ENCODE measurements at places on chromosomes 3 and 15.

DNA sequence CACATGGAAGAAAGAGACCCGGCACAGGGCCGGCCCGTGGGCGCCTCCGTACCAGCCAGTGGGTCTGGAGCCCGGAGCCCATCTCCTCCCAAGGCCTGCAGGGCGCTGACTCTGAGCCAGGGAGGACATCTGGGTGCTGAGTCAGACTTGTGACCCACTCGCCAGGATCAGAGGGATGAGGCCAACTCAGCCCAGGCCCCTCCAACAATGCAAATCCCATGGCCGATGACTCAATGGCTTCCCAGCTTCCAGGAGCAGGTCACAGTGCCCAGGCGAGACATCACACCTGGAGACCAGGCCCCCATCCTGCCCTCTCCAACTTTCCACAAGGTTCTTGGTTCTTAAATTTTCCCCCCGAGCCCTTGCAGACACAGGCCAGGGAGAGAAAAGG, 95.1 kb downstream of the LRIG1 start:
- DNase-seq = peak; percentile 93

DNA sequence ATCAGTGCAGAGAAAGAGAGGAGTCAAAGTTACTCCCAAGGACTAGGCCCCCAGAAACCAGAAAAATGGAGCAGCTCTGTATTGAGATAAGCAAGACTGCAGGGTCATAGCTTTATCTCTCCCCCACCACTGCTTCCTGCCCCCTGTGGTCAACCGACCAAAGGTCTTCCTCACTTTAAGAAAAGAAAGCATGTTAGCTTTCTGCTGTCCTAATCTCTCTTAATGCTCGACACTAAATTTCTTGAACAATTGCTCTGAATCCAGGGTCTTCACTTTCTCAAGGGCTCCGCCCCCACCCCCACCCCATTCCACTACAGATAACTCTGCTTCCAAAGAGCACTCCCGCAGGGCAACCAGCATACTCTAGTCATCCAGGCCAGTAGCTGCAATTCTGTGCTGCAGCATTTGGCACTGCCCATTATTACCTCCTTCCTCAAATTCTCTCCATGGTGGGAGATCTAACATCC, 31.9 kb downstream of the TNIK start:
- no peak for DNase-seq

- DNase-seq = no peak
These were observed 82.4 kb downstream of the RTP4 start for GRCh38 chr3:187450431-187451190.

DNA sequence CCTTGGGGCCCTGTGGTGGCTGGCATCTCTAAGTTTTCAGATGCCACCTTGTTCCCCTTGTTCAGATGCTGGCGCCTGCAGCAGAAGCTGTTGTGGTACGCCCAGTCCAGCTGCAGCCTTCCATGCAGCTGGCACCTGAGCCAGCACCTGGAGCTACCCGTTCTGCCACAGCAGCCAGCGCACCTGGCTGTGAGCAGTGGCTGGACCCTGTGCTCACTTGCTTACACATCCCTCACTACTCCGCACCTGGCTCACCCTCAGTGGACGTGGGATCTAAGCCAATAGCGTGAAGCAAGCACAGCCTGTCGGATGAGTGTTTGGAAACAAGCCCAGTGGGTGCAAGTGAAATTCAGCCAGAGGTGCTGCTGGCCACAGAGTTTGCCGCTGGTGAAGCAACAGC, 607.5 kb upstream of the BCHE start:
- DNase-seq = no peak

GRCh38 chr3:153095441-153095840, 66.6 kb upstream of the RAP2B start:
- no peak for DNase-seq

GRCh38 chr15:57916695-57917094, 148.8 kb downstream of the ALDH1A2 start:
- no peak for DNase-seq

DNA sequence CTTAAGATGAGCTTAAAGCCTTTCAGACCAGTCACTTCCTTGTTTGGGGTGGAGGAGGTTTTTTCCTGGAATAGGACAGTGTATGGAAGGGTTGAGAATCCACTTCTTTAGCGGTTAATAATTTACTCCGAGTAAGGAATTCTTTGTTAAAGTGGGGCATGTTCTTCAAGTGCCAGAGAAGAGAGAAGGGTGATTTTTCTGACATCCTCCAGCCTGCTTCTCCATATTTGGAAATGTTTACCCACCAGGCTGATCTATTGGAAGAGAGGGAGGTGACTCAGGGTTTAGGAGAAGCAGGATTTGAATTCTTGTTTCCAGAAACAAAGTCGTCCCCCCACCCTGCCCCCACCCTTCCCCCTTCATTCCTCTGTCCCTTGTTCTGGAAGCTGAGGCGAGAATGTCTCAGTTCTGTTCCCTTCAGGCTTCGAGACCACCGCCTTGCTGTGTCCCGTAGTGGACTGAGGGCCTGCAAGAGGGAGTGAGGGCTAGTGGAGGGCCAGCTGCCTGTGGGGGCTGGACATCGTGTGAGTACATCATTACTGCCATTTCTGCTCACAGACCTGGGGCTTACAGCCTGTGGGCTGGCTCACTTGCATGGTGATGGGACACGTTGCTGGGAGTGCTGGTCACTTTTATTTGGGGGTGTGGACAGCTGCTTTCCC, 58.5 kb downstream of the LPP start:
- DNase-seq = peak; percentile 75

- DNase-seq = no peak
These were observed 23.1 kb upstream of the LEKR1 start for GRCh38 chr3:156802821-156803606.

DNA sequence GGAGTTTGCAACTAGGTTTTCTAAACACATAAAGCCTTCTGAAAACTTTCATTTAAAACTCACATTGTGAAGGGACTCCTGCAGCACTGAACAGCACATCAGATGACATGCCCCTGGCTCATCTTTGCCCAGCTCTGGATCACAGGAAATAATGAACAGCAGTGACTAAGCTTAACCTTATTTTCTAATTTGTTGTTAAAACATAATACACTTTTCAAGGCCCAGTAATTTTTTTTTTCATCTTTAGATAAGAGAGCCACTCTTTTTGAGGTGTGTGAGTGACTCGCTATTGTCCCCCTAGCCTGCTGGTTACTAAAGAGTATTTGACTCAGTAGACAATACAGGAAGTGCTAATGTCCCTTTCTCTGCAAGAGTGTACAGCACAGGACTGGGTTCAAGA, 204.0 kb downstream of the OSBPL10 start:
- DNase-seq = peak; percentile 49

- no peak for DNase-seq
These were observed 6.4 kb downstream of the TLR9 start for GRCh38 chr3:52218937-52219650.

DNA sequence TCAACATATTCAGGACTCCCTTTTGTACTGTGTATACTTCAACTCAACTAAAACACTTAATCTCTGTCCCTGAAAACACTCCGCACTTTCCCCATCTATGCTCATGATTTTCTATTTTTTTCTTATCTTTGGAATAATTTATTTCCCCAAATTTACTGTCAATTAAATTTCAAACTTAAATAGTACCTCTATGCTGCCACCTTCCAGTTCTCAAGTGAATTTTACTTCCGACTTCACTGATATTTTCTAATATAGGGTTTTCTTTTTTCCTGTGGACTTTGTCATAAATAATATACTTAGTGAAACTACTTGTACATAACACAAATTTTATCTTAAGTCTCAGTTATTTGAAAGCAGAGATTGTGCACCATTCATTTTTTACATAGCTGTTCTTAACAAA, 1303.3 kb downstream of the OTOL1 start:
- peak; percentile 11 for DNase-seq

DNA sequence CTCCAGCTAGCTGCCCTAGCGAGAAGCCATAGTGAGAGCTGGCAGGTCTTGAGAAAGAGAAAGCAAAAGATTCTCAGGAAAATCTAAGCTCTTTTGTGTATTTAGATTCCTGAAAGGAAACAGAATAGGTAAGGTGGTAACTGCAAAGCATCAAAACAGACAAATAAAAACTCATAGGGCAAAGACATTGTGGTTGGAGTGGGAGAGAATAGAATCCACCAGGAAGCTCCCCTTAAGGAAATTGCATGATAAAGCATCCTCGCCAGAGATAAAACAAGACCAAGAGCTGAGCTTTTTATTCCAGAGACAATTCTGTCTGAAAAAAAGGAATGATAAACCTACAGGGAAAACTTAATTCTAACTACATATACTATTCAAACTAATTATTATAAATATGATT, 232.6 kb downstream of the SI start:
- DNase-seq = no peak

- DNase-seq = no peak
These were observed 252.4 kb upstream of the UBE2E1 start for GRCh38 chr3:23553353-23553752.

DNA sequence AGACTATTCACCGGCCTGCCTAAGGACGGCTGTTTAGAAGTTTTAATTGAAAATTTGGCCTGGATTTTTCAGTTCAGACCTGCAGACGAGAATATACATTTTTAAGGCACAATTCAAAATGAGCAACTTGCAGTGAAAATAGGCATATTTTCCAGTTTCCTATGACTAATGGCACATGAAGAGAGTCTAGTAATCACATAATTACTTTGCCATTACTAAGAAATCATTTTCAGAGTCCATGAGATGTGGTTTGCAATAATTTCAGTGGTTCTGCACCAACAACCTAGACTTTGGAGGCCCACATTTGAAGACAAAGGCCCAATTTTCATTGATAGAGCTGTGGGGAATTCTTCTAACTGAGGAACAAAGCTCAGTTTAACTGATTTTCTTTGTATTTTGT, 205.3 kb downstream of the SOX2 start:
- peak; percentile 45 for DNase-seq

DNA sequence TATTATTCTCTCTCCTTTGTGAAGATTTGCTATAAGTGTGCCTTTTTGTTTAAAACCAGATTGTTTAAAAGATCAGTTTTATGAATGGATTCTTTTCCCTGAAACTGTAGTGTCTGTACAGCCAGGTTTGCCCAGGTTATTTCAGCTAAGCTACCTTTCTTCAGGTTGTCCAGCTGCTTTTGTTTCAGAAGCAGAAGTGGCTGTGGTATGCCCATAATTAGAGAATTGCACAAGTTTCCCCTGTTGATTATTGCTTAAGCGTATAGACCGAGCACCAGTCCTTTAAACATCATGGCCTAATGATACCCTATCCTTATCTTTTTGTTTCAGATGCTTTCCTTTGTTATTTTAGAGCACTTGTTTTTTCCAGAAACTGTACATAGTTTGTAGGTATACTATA, 10.2 kb downstream of the ASB7 start:
- no peak for DNase-seq

DNA sequence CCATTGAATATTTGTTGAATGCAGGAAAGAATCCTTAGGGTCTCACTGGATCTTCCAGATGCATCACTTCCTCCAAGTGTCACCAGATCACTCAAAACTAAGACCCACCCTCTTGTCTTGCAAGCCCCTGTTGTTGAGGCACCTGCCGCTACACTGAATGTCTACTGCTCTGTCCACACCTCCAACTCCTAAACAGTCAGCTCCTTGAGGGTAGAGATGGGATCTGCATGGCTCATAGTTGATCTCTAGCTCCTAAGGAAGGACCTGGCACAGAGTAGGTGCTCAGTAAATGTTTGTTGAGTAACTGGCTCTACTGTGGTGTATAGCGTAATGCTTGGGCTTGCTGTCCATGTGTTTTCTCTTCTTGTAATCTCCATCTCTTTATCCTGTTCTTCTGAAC, 8.8 kb downstream of the SLC6A20 start:
- DNase-seq = no peak

- DNase-seq = peak; percentile 60
These were observed 202.3 kb upstream of the PROK2 start for GRCh38 chr3:71987089-71987735.

DNA sequence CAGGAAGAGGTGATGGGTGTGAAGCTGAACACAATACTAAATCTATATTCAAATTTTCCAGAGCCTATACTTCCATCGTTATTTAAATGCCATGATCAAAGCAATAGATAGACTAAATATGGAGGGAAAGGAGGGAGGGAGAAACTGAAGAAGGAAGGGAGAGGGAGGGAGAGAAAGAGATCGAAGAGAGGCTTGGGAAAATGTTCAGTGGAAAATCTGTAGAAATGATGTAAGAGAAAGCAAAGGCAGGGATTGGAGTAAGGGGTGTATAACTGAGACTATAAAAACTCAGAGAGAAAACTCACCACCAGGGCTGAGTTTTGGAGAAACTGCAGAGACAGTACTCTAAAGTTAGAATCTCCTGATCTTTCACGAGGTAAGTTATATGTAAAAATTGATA, at the start of gene OSTN:
Gene OSTN, plus strand, starts transcription at position 310 of the 400 bp plus-strand sequence. CDS start 13,292 bp downstream, outside the sequence.
- DNase-seq = no peak

GRCh38 chr3:198048445-198048844, 88.4 kb downstream of the LMLN start:
- DNase-seq = no peak

GRCh38 chr3:52801839-52802238, 7.2 kb downstream of the ITIH3 start:
- DNase-seq = no peak

GRCh38 chr3:107737914-107738313, 215.2 kb downstream of the BBX start:
- DNase-seq = no peak

DNA sequence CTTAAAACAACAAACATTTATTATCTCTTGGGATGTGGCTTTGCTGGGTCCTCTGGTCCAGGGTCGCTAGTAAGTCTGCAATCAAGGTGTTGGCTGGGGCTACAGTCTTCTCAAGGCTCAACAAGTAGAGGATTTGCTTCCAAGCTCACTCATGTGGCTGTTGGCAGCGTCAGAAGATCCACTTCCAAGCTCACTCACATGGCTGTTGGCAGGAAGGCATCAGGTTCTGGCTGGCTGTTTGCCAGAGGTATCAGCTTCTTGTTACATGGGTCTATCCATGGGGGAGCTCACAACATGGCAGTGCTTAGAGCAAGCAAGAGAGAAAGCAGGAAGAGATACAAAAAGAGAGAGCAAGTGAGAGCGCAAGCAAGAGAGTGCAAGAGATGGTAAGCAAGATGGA, 15.0 kb upstream of the BNC1 start:
- DNase-seq = no peak

GRCh38 chr3:154244644-154245043, 79.6 kb downstream of the DHX36 start:
- DNase-seq = peak; percentile 83

DNA sequence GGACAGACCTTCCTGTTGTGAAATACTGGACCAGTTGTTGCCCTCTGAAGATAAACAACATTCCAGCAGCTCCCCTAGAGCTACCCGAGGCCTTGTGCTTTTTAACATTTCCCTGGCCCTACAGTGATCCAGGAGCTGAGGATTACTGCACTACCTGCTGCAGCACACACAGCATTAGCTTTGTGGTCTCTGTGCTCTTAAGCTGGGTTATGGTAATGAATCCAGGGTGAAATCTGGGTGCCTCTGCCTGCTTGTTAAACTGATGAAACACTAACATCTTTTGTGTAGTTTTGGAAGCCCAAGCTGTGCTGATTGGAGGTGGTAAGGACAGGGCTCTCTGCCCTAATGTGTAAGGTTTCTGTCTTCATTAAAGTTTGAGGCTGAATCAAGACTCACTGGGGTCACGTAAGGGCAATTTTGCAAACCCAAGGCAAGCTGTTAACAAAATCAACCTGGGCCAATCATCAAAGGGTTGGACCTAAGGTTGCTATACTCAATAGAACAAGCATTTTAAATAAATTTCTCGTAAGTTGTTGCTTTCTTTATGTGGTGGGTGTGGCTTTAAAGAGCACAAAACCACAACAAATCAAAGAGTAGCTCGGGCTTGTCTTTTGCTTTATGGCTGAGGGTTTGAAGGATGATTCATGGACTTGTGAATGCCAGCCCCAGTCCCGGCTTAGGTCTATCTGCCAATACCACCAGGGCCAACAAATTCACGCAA, 183.9 kb downstream of the TPRG1 start:
- DNase-seq = peak; percentile 44

GRCh38 chr3:157516928-157517327, 13.7 kb upstream of the VEPH1 start:
- no peak for DNase-seq

GRCh38 chr3:171977860-171978259, 61.5 kb upstream of the FNDC3B start:
- no peak for DNase-seq

Data from fibroblast of mammary gland (primary cell).